Activated CD4-positive, alpha-beta T cell treated with anti-CD3 and anti-CD28 coated beads, Interleukin-2, amount 50 U/mL, for 24 hours (primary cell): ENCODE measurements at places on chromosomes 5 and 9.

GRCh38 chr9:86983620-86984259, 36.4 kb upstream of the GAS1 start:
- DNase-seq: no peak

DNA sequence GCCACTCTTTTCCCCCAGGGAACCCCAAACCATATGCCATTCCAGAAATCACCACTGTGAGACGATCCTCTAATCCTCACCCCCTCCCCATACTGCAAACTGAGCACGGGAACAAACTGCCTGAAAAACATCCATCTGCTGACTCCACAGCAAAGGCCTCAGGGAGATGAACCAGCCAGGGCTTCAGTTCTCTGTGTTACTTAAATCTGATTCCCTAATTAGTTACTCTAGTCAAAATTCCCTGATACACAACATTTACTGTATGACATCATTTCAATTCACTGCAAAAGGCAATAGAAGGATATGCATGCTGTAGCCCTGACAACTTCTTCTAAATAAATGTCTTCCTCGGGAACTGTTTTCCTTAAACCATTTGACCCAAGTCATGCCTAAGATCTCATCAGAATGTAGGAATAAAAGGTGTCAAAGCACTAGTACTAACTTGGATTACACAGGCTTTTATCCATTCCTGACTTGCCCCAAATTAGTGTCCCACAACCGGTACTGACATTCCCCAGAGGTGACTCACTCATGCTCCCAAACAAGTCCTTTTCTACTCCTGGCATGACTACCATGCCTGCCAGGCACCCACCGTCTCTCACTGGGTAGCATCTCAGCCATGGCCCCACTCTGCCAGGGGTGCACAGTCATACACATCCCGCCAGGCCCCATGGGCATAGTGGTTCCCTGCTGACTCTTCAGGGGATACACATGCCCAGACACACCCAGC, 35.0 kb downstream of the MTX3 start:
- DNase-seq: no peak

GRCh38 chr5:135650081-135650480, 71.3 kb upstream of the CXCL14 start:
- DNase-seq: no peak

GRCh38 chr5:148924817-148925216, 98.4 kb downstream of the ADRB2 start:
- no peak for DNase-seq

DNA sequence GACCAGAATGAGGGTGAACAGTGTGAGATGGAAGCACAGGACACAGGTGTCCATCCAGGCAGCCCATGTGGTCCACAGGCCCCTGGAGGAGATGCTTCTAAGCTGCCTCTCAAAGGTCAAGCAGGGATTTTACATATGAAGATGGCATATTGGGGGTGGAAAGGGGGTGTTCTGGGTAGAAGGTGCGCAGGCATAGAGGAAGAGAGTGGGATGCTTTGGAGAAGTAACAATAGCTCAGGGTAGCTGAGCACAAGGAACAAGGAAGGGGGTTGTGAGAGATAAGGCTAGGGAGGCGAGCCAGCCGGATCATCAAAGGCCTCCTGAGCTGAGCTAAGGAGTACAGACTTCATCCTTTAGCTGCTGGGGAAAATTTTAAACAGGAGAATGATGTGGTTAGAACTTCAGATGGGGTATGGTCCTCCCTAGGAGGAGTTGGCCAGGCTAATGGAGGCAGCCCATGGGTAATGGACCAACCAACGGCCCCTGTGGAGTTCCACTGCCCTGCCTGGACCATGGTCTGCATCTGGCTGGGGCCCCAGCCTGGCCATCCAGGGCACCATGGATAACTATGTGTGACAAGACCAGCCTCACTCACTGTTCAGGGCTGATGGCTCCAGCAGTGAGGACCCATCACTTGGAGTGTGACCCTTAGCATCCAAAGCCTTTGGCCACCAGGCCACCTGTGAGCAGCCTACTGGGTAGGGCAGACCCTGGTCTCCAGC, 86.8 kb upstream of the TBC1D2 start:
- DNase-seq: no peak

GRCh38 chr9:115057559-115057958, 60.4 kb downstream of the TNC start:
- no peak for DNase-seq

DNA sequence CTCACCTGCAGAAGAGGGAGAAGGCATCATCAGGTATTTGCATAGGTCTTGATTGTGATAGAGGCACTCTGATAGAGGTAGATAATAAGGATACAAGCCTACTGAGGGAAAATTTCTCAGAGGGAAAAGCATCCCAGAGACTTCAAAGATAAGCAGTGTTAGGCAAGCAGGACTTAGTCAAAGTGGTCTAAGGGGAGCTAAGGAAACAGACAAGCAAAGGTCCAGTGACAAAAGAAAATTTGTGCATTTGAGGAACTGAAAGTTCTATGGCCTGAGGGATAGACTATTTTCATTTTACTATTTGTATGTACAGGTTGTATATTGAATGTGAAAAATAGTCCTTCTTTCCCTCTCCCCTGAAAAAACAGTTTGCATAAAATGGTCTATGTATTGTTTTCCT, 27.4 kb downstream of the OXCT1 start:
- no peak for DNase-seq

- no peak for DNase-seq
Observed at GRCh38 chr9:18422296-18423036, 51.5 kb upstream of the ADAMTSL1 start.

DNA sequence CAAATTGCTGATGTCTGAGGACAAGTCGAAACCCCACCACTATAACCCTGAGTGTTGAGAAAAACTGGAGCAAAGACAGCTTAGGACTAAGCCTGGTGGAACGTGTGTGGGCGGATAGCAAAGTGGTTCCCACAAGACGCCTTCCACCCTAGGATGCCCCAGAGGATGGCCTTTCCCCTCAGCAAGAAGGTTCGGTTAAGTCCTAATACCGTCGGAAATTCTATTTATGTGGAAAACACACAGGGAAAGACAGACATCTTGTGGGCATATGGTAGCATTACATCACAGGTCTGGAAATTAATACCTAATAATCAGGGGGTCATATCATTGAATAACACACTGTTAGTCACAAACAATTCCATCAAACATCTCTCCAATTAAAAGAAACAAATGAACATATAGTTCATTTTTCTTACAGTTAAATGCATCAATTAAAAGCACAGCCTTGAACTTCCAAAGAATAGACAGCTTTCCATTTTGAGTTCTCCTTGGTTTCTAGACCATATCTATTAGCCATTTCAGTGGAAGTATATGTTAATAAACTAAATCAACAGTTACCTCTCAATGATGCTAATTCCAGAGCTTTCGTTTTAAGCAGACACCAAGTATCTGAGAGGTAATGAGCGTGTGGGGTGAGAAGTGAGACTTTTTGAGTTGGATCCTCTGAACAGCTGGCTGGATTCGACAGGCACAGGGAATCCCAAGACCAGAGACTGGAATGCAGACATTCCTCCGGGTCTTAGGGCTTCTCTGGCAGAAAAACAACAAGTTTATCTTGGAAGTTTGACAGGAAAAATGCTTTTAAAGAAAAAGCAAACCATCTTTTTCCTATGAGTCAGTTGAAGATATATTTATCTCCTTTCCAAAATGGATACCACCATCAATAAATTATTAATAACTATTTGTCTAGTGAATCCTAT, 2.9 kb upstream of the ICE1 start:
- no peak for DNase-seq

DNA sequence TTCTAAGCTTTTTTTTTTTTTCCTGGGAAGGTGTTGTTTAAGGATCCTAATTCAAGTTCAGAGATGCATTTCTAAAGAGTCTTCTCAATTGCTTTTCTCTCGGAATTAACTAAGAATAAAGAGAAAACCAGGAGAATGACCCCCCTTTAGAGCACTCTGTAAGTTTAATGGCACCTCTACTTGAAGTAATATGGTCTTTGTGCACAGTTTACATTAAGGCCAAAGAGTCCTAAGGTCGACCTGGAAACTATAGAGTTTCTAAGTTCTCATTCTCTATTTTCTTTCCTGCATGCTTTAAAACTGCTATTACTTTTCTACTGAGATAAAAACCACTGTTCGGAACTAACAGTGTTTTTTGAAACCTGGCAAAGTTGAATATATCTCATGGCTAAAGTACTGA, 923.1 kb upstream of the CDH10 start:
- DNase-seq: no peak

DNA sequence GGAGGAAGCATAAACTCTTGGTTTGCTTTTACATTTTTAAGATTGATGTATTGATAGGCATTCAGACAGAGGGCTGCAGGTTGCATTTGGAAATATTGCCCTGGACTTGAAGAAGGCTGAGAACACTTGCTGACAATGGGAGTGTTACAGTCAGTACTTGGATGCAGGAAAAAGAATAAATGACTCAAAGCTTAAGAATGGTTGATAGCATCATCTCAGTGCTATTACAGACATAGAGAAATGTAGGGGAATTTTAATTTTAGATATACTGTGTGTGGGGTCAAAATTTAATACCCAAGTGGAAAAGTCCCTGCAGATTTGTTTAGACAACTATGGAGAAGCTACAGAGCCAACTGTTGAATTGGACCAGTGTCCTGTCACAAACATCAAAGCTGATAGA, 101.1 kb downstream of the ISL1 start:
- DNase-seq: no peak

GRCh38 chr9:75904364-75904763, 13.9 kb downstream of the PCSK5 start:
- no peak for DNase-seq

- DNase-seq: no peak
Observed at GRCh38 chr5:213803-214395, 4.1 kb downstream of the CCDC127 start.

- DNase-seq: no peak
Observed at GRCh38 chr9:134433101-134433500, 106.8 kb downstream of the RXRA start.

- DNase-seq: no peak
Observed at GRCh38 chr5:74035521-74035937, 409.5 kb downstream of the ARHGEF28 start.

- no peak for DNase-seq
Observed at GRCh38 chr9:93143830-93144530, 9.9 kb upstream of the NINJ1 start.

DNA sequence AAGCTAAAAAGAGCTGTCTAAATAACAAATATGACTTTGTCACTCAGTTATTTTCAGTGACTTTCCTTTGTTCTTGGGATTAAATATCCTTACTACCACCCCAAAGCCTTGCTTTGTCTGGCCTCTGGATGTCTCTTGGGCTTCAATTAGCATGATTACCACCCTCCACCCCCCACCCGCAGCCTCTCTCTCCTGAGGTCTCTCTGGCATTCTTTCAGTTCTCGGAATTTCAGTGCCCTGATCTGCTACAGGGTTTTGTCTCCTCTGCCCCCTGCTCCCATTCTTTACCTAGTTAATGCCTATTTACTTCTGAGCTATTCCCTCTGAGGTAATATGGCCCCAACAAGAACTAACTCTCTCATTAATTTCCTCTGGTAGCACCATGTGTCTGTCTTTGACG, 376.4 kb downstream of the DEPDC1B start:
- no peak for DNase-seq

- peak; percentile 2 for DNase-seq
Observed at GRCh38 chr5:35058374-35058788, 10.6 kb upstream of the AGXT2 start.

DNA sequence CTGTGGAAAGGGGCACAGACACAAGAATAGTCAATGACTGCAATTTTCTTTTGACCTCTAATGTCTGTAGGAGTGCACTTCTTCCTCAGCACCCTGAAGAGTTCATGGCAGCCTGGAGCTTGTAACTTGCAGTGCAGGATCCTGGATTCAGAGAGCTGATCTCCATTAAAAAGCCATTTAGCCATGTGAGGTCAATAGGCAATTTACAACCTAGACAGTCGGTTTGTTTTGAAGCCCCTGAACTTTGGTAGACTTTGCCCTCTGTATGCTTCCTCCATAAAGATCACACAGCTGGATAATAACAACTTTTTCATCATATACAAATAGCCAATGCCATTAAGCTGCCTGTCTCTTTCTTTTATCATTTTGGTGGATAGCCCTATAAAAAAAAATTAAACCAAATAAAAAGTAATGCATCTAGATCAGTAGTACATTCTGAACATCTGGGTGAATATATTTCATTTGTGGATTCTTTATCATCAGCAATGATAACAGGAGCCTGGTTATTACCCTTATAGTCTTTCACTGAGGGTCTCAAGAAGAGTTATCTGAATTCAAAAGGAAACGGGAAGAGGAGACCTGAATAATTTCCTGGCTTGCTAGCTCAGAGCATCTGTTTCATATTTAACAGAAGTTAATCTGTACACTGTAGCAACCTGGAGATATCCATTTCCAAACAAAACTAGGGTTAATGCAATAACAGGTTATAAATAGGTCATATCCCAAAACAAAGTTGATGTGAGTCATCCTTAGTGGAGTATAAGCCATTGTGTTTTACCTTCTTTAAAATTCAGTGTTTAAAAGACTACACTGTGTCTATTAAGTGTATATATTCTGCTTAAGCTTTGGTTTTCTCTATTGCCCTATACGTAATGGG, 193.8 kb upstream of the ACTBL2 start:
- DNase-seq: no peak

DNA sequence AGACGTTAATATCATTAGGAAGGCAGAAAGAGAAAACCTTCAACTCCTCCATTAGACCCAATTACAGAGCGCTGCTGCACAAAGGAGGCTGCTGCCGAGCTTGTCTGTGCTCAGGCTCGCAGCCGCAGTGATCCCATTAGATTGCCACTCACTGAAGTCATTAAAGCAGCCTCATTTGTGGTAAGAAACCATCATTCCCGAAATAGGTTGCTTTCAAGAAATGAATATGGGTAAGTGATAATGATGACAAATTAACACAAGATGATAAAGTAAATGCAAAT, 137.2 kb downstream of the CAVIN4 start:
- DNase-seq: no peak
